Renal cortical epithelial cell (primary cell): ENCODE measurements at places on chromosomes 1 and 21. TPM values are rescaled to one million over a fixed set of nuclear protein-coding genes. Genes with fewer than 3 reads are reported as not detected.

DNA sequence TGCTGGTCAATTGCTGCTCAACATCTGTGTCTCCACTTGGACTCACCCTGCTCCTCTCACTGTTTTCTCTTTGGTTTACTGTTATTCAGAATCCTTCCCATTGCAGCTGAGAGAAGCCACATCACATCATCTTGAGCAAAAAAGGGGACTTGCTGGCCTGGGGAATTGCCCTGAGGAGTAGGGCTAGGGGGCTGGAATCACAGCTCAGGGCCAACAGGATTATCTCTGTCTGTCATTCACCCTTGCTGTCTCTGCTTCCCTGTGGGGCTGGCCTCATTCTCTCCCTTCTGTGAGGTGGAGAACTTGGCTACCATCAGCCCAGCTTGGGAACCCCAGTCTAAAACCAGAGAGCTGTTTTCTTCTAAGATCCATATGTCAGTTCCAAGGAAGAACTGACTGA is 140.7 kb upstream of the WNT4 start:
- DNase-seq = no peak

RASSF5 gene
- 0.35 and 0.52 TPM in 2 replicates for total RNA-seq

- no peak for DNase-seq
Observed at GRCh38 chr1:10378081-10378841, 20.6 kb upstream of the PGD start.

NBPF19 gene
- 10.6 and 19.5 TPM in 2 replicates for total RNA-seq

GRCh38 chr1:211515090-211516023 is 23.4 kb upstream of the RD3 start:
- peak; percentile 93 for DNase-seq

OR10Z1 gene
- total RNA-seq = not detected in 2 replicates

SLC30A2 gene
- 1.1 and 1.4 TPM in 2 replicates for total RNA-seq

KCNT2 gene
- 1.0 and 1.6 TPM in 2 replicates for total RNA-seq

DNA sequence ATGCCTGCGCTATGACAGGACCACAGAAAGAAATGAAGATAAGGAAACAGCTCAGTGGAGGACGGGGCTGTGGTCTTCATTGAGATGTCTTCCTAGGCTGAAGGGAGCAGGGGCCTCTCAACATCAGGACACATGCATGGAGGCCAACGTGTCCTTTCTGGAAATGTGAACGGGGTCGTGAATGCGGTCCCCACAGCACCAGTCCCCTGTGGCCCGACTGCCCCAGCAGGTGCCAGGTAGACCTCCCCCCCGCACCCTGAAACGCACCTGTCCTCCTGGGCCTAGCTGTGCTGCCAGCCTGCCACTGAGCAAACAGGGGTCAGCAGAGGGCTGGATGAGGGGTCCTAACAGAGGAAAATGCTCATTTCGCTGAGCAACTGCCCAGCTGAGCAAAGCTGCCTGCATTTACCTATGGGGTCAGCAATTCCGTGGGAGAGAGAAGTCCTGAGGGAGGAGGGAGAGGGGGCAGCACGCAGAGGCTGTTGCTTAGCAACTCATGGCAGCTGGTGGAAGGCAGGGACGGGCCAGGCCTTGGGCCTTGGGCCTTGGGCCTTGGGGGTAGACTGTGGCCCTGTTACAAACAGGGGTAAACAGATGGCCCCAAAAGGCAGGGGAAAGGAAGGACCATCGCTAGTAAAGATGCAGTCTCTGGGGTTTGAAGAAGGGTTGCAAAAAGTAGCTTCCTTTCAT is 77.4 kb downstream of the NPHP4 start:
- DNase-seq = no peak

GRCh38 chr1:245704765-245705164 is 550.0 kb downstream of the KIF26B start:
- DNase-seq = peak; percentile 25

DNA sequence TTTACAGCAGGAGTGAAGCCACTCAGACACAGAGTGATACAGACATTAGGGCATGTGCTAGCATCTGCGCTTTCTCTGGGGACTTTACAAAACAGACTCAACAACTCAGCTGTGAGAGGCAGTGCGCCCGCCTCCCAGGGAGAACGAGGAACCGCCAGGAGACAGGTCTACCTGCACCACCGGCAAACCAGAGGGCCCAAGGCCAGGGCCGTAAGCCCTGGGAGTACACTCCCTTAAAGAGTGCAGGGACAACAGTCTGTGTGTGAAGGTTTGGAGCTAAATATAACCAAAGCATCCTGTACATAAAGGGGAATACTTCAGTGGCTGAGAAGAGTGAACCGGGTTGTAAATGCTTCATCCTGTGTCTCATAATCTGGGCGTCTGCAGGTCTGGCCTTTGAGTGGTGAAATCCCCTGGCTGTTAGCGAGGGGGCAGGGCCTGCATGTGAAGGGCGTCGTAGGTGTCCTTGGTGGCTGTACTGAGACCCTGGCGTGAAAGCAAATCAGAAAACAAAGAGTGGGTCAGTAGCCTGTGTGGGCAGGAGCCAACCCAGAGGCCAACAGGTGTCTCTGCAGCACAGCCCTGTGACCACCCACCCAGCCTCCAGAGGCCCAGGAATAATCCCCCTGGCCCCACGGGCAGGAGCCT is 86.9 kb downstream of the CD247 start:
- DNase-seq = no peak
